ENCODE measurements at places on chromosomes 2 and 18.

GRCh38 chr2:217231724-217232123 is 371.9 kb upstream of the TNP1 start:
- no peak for DNase-seq

DNA sequence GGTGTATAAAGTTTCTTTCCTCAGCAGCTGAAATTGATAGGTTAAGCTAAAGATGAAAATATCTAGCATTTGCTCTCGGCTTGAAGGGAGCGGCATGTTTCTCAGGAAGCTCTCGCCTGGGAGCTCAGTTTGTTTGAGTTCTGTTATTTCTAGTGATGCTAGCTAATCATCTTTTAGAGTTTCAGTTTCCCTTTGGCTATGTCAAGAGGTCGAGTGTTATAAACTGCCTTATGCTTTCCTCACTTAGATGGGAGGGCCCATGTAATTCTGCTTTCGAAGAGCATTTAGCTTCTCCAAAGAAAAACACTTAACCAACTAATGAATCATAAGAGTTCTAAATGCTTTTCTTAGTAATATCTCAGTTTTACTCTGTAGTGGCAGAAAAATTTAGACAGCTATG is 33.6 kb downstream of the PLCL1 start:
- no peak for DNase-seq

DNA sequence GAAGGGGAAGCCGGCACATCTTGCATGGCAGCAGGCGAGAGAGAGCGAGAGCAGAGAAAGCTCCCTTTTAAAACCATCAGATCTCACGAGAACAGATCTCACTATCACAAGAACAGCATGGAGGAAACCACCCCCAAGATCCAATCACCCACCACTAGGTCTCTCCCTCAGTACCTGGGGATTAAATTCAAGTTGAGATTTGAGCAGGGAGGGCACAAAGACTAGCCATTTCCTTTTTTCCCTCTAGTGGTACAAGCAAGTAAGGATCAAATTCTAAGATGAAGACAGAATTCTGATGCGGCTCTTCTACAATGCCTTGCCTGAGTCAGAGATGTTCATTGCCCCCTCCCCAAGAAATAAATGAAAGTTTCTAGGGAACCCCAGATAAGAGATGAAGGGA is 45.6 kb upstream of the ANKRD44 start:
- DNase-seq = no peak

- no peak for DNase-seq
Measured at GRCh38 chr2:219662566-219662965, 35.1 kb downstream of the SLC4A3 start.

DNA sequence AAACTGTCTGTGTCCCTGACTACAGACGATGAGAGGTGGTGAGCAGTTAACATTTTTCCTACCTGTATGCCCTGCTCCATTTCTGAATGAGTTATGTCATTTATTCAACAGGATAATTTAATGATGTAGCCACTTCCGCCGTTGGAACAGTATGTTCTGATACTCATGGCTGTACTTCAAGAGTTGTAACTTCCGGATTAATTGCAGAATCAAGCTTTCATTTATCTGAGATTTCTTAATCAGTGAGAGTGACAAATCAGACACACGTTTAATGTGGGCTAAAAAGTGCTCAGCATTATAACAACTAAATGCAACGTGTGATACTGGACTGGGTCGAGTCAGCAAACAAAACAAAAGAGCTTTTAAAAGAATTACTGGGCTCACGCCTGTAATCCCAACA is 107.7 kb downstream of the KCTD1 start:
- no peak for DNase-seq

Measured in stimulated activated CD4-positive, alpha-beta T cell treated with anti-CD3 and anti-CD28 coated beads, Interleukin-12 subunit alpha, Interleukin-12 subunit beta, amount 100 ng/mL, for 48 hours (primary cell).